ENCODE measurements at places on chromosomes 2 and 18.

GRCh38 chr18:59909289-59910036 lies 9.7 kb downstream of the PMAIP1 start:
- no peak for DNase-seq

DNA sequence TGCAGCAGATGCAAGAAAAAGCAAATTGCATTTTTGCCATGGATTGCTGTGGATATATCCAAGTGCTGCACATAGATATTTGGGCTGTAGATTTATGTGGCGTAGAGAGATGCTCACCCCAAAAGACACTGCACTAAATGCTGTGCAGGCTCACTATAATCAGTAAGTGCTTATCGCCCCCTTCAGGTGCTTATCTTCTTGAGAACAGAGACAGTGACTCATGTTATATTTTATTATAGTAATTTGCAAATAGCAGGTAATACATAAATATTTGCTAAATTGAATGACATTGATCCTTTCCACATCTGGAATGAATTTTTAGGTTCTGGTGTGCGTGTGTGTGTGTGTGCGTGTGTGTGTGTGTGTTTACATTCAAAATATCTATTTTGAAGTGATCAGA lies 36.8 kb upstream of the PLEKHM3 start:
- peak; percentile 49 for DNase-seq

DNA sequence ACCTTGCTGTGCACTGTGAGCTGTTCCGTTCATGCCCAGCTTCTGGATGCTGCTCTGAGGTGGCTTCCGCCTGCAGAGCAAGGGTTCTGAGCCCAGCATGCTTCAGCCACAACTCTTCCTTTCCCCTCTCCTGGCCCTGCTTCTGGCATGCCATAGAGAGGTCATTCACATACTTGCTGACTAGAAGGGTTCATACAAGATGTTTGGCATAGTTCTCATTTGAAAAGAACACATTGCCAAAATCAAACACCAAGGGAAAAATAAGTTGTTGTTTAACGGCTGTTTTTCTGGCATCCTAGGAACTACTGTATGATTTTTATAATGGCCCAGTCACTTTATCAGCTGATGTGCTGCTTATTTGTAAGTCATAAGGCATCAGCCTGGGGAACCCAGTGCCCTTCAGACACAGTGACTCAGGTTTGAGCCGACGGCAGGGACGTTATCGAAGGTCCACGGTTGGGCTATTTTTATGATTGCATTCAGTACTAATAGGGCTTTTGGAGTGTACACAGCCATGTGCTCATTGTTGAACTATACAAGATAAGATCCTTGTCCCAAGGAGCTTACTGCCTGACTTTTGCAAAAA lies 53.9 kb upstream of the CTAGE1 start:
- no peak for DNase-seq

DNA sequence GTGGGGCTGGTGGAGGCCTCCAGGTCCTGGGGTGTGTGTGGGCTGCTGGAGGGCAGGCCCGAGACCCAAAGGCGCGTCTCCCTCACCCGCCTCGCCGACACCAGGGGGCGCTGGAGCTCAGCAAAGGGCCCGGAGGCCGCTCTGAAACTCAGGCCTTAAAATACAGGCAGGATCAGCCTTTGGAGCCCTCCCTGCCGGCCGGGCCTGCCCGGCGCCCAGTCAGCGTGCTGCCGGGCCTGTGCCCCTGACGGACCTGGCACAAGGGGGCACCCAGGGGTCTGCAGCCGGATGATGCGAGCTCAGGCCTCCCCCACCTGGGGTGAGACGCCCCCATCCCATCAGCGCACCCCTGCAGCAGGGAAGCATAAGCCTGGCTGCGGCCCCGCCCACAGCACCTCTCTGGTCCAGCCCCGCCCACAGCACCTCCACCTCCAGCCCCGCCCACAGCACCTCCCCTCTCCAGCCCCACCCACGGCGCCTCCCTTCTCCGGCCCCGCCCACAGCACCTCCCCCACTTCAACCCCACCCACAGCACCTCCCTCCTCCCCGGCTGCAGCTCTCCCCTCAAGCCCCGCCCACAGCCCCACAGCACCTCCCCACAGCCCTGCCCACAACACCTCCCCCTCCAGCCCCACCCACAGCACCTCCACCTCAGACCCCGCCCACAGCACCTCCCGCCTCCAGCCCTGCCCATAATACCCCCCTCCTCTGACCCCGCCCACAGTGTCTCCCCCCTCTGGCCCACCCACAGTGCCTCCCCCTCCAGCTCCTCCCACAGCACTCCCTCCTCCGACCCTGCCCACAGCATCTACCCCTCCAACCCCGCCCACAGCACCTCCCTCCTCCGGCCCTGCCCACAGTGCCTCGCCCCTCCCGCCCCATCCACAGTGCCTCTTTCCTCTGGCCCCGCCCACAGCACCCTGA lies 92.8 kb upstream of the OTOS start:
- peak; percentile 82 for DNase-seq

DNA sequence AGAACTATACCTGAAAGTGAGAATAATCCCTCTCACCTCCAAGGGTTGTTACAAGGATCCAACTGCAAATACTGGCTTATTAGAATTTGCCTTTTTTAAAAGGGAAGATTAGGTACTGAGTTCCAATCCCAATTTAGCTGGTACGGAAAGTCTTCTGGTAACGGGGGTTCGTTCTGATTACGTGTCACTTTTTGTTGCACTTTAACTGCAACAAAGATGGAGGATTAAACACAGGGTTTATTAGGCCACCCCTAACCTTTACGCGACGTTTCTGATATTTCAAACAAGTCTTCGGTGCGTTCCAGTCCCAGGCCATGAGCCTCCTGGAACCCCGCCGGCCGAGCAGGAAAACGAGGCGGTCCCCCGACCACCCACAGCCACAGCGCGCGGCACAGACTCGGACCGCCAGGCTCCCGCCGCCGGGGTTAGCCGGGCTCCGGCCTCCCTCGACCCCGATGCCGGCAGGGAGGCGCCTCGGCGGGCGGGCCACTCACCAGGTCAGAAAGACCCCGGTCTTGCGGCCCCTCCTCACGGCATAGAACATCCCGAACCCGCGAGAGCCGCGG lies 411 bp downstream of the RNASEH1 start:
- no peak for DNase-seq

DNA sequence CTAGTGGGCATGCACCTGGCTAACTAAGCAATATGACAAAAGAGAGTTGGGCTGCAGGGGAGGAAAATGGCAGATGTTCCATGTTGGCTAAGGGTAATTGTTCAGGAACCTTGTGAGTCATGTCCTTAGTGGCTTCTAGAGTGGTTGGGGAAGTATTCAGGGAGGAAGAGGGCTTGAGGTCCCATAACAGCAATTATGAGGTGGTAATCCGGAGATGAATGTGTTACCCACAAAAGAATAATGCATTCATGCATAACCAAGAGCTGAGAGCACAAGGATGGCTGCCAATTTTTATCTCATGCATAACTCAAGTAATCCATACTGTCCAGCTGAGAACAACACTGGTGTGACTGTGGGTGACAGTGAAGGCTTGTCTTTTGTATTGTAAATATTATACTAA lies 42.9 kb downstream of the TMEFF2 start:
- DNase-seq, result peak; percentile 15

DNA sequence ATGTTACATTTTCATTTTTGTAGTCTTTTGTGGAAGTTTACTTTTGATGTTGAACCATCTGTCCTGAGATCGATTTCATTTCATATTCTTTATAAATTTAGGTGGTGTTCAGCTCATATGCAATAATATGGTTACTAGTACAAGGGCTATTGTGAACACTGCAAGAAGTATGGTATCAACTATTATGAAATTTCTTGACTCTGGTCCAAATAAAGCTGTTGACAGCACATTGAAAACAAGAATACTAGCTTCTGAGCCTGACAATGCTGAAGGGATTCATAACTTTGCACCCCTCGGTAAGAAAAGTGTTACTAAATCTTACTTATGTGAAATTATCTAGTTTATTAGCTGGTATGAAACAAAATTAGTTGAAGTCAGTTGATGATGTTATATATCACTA lies 124.9 kb upstream of the TTC27 start:
- DNase-seq, result no peak

GRCh38 chr2:157466764-157467163 lies 22.9 kb upstream of the CYTIP start:
- no peak for DNase-seq

DNA sequence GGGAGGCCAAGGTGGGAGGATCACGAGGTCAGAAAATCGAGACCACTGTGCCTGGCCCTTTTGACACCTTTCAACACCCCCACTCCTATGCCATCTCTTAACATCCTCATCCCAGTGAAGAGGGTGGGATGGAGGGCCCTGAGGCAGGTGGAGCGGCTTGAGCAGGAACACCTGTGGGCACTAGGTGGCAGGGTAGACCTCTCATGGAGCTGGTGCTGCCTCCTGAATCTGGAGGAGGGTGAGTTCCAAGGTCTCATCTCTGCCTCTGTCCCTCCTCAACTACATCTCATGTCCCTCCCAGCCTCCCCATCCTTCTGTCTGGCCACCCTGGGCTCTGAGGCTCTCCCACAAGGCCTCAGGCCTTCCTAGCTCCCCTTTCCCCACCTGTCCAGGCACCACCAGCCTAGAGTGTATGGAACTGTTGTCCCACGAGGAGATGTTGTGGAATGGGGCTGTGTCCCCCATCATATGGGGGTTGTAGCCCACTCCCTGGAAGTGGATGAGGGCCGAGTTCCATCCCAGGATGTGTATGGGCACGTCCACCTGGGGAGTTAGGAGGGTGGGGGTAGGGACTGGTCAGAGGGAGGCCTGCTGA lies 17.0 kb upstream of the CRYBA2 start:
- peak; percentile 58 for DNase-seq

DNA sequence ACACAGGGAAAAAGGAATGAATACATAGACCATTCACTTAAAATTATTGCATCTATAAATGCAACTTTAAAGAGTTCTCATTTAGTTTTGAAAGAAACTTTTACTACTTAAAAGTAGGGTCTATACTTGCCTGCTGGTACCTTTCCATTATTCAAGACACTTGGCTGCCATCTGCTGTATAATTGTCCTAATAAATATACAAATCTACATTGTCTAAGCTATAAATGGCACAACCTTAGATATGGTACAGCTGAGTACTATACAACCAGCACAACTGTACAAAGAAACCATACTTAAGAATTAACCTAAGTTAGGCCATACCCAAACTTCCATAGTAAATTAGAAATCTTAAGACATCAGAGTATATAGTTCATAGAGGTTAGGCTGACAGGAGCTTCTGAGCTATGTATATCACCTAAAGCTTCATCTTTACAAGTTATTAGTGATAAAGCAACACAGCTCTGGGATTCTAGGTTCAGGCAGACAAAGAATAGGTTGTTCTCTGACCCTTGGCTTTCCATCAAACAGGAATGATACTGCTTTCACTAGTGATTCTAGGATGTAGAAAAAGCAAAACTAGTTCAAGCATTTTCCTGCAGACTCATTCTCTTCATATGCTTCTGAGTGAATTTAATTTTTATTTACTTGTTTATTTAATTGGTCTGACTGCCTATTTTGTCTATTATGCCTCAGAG lies 22.1 kb downstream of the EXOC6B start:
- DNase-seq, result no peak

DNA sequence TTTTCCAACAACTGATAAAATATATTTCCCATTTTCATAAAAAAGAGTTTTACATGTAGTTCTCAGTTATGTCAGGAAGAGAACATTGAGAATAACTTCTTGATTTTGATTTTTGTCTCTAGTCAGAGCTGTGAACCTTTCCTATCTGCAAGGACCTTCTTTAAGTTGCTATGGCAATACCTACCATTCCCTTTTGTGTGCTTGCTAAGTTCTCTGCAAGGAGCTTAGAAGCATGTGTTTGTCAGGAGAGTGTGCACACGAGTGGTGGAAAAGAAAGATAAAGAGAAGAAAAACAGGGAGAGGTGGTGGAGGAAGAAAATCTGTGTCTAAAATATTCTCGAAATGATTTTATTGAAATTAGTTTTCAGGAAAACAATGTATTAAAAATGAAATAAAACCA lies 140.3 kb upstream of the SLC8A1 start:
- no peak for DNase-seq

- DNase-seq, result no peak
These were observed 43.7 kb upstream of the SEMA4C start for GRCh38 chr2:96913398-96914202.

DNA sequence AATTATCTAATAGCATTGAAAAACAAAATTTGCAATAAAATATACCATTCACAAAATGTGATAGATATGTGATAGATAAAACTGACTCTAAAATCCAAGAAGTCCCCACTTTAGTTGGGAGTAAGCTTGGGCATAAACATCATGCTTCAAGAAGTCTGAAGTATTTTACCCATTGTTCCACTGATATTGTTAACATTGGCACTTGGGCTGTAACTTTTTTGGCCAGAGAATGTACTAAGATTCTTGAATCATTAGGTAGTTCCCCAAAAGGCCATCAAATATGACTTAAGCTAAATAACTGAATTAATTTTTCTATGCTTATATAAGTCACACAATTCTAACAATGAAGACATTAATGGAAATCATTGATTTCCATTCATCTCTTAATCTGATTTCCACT lies 413.6 kb downstream of the CDH2 start:
- DNase-seq, result no peak

GRCh38 chr2:157677941-157678340 lies 49.3 kb upstream of the ACVR1C start:
- DNase-seq, result no peak

- DNase-seq, result no peak
These were observed 35.4 kb downstream of the MBP start for GRCh38 chr18:77096936-77097886.

- DNase-seq, result no peak
These were observed 113.5 kb downstream of the KCTD1 start for GRCh38 chr18:26434887-26435286.

- DNase-seq, result no peak
These were observed 175.8 kb downstream of the IRS1 start for GRCh38 chr2:226623587-226624368.

DNA sequence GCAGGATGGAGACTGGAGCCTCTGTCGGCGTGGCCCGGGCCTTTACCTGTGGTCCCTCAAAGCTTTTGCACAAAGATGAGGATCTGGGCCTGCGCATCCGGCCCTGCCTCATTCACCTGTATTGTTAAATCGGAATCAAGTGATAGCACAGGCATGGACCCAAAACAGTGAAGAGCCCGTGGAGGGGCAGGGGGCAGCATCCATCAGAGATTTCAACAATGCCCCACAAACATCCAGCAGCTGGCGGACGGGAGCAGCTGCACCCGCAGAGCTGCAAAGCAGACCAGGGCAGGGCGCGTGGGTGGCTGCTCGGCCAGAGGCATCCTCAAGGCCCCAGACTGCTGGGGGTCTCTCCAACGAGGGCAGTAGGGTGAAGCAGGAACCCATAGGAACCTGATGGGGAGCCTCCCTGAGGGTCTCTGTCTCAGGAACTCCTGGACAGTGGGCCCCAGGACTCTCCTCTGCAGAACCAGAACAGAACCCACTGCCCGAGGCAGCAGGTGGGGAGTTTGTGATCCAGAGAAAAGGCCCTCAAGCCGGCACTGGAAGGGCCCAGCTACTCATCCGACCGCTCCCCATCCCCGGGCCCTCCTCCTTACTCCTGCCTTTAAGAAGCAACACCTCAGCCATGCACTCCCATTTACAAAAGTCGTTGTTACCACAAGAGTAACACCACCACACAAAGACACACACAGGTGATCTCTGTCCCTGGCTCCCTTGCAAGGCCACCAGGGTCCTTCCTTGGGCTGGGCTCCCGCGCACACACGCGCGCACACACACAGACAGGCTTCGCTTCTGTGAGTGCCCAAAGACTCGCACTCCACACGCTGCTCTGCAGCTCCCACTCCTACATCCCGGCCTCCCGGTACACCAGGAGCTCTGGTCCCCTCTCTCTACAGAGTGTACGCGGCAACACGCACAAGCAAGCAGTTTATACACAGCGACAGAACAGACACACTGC lies 28.8 kb downstream of the HDAC4 start:
- DNase-seq, result no peak

GRCh38 chr2:25885933-25886332 lies 7.6 kb upstream of the ASXL2 start:
- peak; percentile 62 for DNase-seq

- no peak for DNase-seq
These were observed 256.1 kb downstream of the PAX3 start for GRCh38 chr2:222042666-222043065.
